NAMALWA (cell line): ENCODE measurements at places on chromosomes 1 and 21.

- peak; percentile 69 for DNase-seq
These were observed 606 bp downstream of the DENND1B start for GRCh38 chr1:197774466-197775281.

- no peak for DNase-seq
These were observed 101.6 kb downstream of the TLR5 start for GRCh38 chr1:223041481-223041880.

- no peak for DNase-seq
These were observed 17.1 kb downstream of the RPAP2 start for GRCh38 chr1:92315766-92316599.

GRCh38 chr1:204094313-204094729 lies 21.4 kb downstream of the SOX13 start:
- no peak for DNase-seq

DNA sequence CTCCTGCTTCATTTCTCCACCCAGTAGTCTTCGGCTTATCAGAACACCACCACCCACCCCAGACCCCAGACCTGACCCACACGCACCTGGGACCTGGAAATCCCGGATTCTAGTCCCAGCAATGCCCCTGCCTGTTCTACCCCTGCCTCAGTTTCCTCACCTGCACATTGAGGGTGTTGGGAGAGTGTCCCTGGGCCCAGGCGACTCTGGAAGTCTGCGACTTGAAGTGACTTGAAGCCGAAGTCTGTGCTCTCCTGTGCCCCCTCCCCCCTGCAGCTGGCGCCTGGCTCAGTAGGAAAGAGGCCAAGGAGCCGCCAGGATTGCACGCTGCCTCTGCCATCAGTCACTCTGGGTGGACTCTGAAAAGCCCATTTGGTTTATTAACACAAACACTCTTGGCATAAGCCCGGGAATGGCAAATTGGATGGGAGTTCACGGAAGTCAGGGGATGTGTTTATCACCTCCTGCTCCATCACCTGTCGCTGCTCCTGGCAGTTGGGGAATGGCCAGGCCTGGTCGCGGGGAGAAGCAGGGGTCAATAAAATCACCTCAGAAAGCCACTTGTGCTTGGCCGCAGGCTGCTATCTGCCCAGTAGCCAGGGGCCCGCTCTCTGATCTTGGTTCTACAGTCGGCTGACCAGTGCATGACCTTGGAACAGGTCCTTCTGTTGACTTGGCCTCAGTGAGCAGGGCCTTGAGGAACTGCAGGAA lies 132.7 kb downstream of the ACTL8 start:
- DNase-seq, result no peak

- DNase-seq, result no peak
These were observed 458.3 kb upstream of the ADAMTS5 start for GRCh38 chr21:27425172-27425571.

DNA sequence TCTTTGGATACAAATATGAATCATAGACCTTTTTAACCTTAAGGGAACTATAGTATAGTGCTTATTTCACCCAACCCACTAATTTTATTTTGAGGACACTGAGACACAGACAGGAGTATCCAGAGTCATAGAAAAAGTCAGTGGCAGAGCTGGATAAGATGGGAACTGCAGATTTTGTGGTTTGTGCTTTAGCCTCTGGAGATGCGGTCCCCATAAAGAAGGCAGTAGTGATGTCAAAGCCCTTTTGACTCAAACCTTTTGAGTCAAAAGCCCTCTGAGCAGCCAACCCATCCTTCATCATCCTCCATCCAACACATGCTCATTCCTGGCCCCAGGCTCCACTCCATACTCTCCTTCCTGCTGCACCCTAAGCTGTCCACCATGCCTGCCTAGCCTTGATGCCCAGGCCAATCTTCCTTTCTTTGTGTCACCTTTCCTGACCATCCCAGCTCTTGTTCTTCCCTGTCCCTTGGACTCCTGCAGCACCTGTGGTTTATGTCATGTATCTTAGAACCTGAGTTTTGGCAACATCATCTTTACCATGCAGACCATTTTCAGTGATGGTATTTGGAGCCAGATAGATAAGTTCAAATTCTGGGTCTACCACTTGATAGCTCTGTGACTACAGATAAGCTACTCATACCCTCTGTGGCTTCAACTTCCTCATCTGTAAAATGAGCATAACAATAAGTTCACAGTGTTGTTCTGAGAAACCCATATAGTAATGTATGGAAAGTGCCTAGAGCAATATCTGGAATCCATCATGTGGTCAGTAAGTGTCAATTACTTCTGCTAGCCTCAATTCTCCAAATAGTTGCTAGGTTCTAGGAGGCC lies 20.1 kb downstream of the SLAMF1 start:
- DNase-seq, result no peak

DNA sequence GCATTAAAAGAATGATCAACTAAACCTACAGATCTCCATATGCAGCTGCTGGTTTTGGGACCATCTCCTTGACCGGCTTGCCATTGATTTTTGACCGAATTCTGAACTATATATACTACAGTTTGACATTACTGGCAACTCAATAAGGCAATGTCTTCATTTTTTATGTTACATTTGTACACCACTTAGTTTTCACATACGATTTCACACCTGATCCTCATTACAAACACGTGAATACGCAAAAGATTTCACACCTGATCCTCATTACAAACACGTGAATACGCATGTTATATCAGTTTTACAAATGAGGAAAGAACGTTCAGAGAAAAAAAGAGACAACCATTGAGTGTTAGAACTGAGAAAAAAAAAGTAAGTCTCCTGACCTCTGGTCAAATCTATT lies 1.1 kb downstream of the SASS6 start:
- DNase-seq, result no peak

DNA sequence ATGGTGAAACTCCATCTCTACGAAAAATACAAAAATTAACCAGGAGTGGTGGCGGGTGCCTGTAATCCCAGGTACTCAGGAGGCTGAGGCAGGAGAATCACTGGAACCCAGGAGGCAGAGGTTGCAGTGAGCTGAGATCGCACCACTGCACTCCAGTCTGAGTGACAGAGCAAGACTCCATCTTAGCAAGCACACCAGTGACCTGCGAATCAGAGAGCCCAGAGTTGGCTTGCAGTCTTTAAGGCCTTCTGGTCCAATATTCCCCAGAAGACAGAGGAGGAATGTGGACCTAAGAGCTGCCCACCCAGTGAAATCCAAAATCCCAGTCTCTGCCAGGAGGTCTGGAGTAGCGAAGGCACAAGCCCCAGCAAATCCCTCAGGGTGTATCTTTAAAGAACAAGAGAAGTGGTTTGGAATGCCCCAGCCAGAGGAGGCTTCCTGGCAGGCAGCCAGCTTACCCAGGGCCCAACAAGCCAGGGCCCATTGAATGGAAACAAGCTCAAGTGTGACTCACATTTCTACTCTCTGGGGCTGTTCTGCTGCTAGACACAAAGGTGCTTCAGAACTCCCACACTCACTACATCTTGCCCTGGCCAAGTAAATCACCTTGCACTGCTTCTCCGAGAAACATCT lies 23.9 kb downstream of the GPR161 start:
- peak; percentile 25 for DNase-seq

DNA sequence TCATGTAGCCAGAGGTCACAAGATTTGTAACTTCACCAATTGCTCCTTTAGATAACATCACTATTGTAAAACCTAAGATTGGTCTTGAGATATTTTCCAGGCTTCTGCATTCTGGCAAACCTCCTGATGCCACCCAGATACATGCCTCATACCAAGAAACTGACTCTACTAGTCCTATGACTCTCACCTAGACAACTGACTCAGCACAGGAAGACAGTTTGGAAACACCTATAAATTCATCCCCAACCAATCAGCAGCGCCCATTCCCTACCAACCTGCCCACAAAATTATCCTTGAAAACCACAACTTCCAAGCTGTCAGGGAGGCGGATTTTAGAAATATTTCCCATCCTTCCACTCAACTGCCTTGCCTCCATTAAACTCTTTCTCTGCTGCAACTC lies 2.6 kb downstream of the NME7 start:
- DNase-seq, result no peak

DNA sequence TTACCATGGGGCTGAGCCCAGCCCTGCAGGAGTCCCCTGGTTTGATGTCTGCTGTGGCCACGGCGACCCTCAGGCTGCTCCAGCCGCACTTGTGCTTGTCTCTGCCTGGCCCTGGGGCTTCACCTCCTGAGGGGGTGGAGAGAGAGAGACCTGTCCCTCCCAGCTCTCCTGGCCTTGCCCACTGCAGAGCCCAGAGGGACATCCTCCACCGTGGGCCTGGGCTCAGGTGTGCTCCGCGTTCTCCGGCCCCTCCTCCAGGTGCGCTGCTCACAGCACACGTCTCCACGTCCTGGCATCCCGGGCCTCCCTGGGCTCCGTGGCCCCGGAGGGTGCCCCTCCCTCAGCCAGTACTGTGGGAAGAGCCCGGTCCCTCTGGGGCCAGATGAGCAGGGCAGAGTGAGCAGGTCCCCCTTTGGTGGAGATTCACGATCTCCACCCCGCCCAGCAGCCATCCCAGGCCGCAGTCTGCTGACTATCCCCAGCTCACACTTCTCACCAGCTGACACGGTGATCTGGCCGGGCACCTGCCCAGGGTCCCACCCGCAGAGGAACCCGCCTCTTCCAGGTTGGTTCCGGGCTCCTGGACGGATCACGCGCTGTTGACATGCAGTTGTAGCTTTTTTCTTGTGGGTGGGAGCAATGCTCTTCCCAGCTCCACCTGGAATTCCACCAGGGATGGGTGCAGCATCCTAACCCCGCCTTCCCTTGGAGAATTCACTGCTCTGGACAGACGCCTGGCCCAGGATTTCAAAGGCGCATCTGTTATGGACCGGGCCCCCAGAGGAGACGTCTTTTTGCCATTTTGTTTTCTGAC lies 41.8 kb upstream of the POFUT2 start:
- no peak for DNase-seq

DNA sequence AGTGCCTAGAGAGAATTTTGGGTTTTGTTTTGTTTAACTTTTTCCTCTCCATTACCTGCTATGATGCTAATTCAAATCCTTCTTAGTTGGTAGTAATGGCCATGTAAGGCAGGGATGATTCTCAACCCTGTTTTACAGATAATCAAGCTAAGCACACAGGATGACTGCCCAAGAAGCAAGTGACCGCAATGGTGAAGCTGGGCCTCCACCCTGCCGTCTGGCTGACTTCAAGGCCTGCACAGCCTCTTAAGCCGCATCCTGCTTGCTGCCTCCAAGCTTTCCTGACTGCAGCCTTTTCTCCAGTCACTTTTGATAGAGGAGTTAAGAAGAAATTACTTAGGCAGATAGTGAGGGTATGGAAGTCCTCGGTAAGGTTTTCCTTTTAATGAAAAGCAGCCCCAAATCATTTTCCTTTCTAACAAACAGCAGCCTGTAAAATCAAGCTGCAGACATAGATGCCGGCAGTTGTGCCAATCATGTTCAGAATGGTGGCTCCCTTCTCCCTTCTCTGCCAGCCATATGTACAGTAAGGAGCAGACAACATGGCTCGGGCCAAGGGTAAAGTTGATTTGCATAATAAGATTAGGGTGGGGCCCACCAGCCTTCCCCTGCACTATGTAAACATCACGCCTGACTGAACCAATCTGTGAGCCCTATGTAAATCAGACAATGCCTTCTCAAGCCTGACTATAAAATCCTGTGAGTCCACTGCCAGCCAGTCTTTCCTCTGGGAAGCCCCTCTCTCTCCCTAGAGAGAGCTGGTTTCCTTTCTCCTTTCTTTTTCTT lies 8.8 kb upstream of the CTBS start:
- DNase-seq, result peak; percentile 41

DNA sequence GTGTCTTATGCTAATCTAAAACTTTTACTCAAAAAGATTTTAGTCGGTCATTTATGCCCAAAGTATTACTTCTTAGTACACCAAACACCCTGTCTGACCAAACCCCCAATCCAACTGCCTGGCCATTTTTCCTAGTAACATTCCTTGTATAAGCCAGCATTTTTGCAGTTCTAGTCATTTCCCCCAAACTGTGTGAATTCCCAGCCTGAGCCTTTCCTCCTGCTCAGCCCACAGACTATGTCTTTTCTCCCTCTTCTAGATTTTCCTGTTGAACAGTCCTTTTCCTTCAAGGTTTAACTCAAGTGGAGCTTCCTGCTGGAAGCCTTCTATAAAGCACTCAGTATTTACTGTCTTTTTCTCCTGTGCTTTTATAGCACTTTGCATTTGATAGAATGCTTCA lies 843.8 kb downstream of the USP25 start:
- DNase-seq, result no peak

GRCh38 chr1:218165701-218166114 lies 119.4 kb upstream of the RRP15 start:
- no peak for DNase-seq

DNA sequence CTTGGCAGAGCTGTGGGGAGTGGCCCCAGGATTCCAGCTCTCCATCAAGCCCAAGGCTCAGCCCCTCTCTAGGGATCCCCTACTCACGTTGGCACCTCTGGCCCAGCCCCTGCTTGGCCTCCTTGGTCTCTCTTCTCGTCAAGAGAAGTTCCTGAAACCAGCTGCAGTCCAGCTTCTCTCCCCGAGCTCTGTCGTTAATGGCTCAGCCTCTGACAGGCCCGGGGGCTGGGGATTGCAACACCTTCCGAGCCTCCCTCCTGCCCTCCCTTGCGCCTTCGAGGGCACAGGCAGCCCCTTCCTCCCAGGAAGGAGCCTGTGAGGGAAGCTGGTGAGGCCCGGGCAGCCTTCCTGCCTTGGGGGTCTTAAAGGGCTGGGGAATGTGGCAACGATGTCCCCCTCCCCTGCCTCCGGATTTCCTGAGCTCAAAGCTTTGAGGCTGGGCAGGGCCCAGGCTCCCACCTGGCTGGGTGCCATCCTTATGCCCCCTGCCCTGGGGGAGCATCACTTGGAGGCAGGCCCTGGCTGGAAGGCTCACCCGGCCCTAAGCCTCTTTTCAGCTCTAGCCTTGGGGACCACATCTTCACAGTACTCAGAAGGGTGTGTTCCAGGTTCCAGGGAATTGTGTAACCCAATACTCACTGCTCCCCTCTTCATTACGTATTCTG lies at the start of gene CSF3R:
Gene CSF3R (minus strand): TSS at position 190 of the 665 bp plus-strand sequence. CDS start 3,417 bp downstream, outside the sequence.
- no peak for DNase-seq

DNA sequence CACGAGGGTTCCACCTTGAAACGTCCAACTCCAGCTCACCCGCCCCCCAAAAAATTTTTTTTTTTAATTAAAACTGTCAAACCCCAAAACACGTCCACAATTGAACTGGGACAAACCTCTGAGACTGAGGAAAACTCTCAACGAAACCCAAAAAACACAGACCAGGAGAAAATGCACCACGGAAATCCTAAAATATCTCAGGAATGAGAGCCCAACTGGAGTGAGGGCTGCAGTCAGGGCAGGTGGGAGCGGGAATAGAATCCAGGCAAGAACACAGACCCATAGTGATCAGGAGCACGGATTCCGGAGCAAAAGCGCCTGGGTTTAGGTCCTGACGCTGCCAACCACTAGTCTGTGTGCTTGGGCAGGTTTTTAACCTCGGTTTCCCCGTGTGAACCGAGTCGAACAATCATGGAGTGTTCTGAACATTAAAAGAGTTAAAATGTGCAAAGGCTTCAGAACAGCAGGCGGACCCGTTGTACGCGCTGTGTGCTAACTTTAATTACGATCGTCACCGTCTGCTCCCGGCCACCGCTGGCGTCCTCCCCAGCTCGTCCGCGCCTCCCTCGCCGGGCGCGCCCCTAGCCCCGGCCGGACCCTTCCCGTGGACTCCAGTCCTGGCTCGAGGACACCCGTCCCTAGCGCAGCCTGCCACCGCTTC lies 624 bp downstream of the ARHGAP29 start:
- no peak for DNase-seq
